ENCODE measurements at places on chromosomes 4 and X.

DNA sequence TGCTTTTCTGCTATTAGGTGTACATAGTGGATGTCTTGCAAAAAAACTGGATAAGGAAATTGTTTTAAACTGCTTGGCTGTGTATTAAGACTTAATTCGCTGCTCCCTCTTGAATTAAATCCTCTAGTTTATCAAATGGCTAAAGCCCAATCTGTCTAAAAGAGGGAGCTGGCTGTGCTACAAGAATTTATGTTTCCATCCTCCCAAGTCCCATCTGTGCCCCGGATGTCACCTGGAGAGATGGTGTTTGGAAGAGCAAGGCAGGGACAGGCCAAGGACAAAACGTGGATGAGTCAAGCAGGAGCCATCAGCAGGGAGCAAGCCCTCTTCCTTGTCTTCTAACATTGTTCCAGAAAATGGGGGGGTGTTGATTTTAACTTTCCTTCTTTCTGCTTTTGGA lies 171.3 kb upstream of the LCORL start:
- DNase-seq: no peak

DNA sequence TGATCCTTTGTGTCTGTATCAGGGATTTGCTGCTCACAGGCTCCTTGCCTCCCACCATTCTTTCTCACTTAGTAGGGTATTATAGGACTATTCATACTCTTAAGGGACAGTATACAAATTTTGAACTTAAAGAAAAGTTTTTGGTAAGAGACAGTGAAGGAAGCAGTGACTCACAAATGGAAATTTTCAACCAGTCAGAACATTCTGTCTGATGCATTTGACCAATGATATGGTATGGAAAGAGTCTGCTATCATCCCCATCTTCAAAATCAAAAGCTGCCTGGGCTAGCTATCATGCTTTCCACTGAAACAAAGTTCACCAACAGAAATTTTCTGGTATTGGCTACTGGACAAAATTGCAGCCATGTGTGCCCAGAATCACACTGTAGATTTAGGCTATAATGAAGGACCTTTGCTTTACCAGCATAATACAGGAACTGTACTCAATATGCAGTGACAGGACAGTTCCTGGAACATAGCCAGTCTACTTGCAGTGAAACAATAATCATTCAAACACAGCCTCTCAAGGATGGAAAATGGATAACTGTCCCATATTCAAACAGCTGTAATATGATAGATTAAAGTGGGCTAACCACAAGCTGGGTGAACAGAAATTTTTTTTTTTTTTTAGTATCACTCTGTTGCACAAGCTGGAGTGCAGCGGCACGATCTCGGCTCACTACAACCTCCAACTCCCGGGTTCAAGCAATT lies 109.0 kb upstream of the ACSL4 start:
- DNase-seq: no peak

GRCh38 chr4:68369142-68369805 lies 19.4 kb upstream of the YTHDC1 start:
- no peak for DNase-seq

DNA sequence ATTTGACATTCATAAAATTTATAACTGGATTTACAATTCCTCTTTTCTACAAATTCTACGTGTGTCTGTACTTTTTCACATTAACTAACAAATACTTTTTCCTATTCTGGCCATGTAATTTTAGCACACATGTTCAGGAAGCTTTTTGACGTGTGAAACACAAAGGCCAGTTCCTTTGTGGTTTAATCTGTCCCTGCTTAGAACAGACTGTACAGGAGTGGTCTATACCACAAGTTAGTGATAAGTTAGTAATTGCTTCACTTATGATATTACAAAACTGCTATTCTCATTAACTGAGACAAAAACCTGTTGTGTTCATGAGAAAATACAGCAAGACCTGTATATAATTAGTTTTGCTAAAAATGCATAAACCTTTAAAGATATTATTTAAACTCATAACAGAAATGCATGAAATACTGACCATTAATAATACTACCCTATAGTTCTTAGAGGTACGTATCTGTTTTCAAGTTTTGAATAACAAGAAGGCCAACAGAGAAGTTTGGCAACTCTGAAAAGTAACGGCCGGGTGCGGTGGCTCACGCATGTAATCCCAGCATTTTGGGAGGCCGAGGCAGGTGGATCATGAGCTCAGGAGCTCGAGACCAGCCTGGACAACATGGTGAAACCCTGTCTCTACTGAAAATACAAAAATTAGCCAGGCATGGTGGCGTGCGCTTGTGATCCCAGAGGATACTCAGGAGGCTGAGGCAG lies 13.7 kb upstream of the AREG start:
- no peak for DNase-seq

GRCh38 chrX:40759374-40759773 lies 24.0 kb upstream of the MED14 start:
- DNase-seq: no peak
